ENCODE measurements at places on chromosomes 3 and 15. TPM values are rescaled to one million over a fixed set of nuclear protein-coding genes. Genes with fewer than 3 reads are reported as not detected.

Gene IQCH
- total RNA-seq: 1.8 TPM

DNA sequence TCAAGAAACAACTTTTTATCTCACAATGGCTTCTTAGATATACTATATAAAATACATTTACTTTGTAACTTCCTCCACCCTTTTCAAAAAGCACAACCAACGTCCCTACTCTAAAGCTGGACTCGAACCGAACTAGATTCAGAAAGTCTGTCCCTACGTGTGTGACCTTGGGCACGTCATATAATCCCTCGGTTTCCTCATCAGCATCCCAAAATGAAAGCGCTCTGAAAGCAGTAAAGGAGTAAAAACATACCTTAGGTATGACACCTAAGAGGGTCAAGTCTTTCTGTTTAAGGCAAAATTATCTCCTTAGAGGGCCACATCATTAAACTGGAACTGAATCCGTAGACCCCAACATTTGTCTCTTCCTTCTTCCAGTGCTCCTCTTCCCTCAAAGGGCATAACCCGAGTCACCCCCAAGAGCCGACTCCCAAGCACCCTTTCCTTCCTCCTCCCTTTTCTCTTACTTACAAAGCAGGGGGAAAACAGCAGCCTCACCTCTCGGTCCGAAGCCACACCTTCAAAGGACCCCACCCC, 663 bp downstream of the PDCD10 start:
- no peak for DNase-seq

Gene PARP14
- 57.7 TPM for total RNA-seq

GRCh38 chr3:6262010-6262409, 598.9 kb upstream of the GRM7 start:
- no peak for DNase-seq

DNA sequence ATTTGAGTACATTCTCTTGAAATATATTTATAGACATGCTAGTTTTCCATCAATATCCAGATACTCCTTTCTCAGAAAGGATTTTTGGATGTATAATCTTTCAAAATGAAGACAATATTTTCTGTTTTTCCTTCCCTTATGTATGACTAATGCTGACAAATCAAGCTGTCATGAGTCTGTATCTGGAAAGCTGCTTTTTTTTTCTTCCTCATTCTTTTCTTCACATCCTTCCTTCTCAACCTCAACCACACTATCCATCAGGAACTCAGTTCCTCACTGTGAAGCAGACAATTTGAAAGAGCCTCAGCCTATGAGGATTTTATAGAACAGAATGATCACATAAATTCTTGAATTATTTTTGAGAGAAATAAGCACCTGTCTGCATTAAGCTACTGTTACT, 335.9 kb upstream of the EPHA6 start:
- DNase-seq: no peak

GRCh38 chr15:88309363-88309762, 52.8 kb upstream of the NTRK3 start:
- no peak for DNase-seq

- no peak for DNase-seq
These were observed 325.0 kb downstream of the OTOL1 start for GRCh38 chr3:161821591-161821990.

- DNase-seq: no peak
These were observed 10.2 kb upstream of the KLF15 start for GRCh38 chr3:126367316-126367805.

DNA sequence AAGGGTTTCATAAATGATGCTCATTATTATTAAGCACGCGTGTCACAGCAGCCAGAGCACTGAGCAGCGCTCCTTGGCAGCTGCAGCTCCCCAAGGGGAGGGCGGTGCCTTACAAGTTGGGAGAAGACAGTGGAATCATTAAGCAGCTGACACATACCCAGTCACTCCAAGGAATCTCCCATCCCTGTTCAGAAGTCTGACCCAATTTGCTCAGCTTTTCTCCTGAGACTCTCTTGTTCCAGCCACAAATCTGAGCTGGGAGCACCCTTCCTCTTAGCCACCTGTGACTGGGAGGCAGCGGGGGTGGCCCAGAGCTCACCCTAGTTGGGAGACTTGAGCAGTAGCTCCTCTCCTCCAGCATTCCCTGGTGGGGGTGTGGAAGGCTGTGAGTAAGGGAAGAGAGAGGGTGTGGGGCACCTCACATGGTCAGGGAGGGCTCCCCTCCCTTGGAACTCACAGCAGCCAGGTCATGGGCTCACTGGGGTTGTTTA, 64.3 kb downstream of the DUT start:
- DNase-seq: no peak

GRCh38 chr3:100368441-100368840, 32.4 kb downstream of the TOMM70 start:
- DNase-seq: no peak

Gene KLHL40
- total RNA-seq: 0.14 TPM

- DNase-seq: no peak
These were observed 161.6 kb downstream of the GAP43 start for GRCh38 chr3:115784739-115785536.

Gene IGSF11
- total RNA-seq: 0.42 TPM

Gene SPTBN5
- total RNA-seq: 0.57 TPM

GRCh38 chr3:87488765-87489164, 212.4 kb upstream of the POU1F1 start:
- no peak for DNase-seq

DNA sequence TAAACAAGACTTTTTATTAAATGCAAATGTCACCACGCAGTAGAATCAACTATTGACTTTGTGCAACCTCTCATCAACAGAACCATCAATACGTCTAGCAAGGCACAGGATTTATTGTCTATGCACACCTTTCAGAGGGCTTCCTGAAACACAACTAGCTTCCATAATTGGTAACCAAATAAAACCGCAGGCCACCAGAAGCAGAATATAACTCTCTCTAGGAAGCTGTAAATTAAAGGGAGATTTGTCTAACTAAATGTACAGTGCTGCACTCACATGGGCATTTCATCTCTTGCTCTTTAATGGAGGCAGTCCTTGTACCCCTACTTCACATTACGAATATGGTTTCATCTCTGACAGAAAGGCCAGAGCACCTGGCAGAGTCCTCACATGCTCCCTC, 93.0 kb downstream of the FHIT start:
- DNase-seq: no peak

DNA sequence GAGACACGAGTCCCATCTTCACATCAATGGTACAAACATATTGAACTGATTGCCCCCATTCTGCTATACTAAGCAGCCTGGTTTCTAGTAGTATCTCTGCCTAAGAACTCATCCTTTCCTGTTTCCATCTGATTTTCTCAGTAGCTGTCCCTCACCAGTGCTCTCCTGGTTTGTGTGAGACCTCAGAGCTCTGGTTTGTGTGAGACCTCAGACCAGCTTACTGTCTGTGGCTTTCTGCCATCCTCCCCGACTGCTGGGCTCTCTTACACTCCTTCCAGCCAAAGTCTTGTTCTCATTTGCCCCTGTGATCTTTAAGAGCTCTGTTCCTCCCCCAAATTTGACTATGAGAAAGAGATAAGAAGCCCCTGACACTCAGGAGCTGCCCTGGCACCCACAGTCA, 41.1 kb upstream of the NEDD4 start:
- DNase-seq: no peak

DNA sequence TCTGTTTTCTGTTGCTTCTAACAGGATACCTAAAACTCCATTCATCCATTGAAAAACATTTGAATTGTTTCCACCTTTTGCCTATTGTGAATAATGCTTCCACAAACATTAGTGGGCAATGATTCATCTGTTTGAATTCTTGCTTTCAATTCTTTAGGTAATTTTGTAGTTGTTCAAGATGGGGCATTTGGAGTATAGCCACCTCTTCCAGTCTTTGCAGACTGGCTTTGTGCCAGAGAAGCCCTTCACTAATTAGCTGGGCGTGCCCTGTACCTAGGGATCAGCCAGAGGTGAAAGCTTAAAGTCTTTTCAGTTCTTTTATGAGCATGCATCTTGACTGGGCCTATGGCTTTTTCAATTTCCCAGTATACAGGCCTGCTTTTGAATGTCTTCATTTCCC, 10.9 kb downstream of the RTP1 start:
- no peak for DNase-seq

Gene FRMD5
- 0.09 TPM for total RNA-seq

- no peak for DNase-seq
These were observed 30.4 kb downstream of the GRIP2 start for GRCh38 chr3:14509796-14510100.

GRCh38 chr3:25870452-25870851, 80.6 kb downstream of the OXSM start:
- DNase-seq: no peak

DNA sequence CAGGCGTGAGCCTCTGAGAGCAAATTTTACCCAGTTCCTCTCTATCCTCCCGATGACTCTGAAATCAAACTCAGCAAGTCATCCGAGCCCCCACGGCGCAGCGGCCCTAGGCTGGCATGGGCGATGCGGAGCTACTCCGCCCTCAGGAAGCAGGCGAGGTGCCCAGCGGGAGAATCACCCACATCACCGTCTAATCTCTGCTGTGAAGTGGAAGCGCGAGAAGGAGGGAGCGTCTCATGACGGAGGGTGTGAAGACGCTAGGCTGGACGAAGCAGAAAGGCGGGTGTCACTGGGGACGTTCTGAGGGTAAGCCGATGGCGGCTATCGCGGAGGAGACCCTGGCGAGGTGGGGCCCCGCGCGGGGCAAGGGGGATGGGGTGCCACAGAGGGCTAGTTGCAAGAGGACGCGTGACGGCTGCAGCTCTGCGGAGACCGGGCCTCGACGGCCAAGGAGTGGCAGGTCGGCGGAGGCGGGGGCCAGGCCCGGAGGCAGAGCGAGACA, 9.1 kb upstream of the GNAI2 start:
- no peak for DNase-seq

DNA sequence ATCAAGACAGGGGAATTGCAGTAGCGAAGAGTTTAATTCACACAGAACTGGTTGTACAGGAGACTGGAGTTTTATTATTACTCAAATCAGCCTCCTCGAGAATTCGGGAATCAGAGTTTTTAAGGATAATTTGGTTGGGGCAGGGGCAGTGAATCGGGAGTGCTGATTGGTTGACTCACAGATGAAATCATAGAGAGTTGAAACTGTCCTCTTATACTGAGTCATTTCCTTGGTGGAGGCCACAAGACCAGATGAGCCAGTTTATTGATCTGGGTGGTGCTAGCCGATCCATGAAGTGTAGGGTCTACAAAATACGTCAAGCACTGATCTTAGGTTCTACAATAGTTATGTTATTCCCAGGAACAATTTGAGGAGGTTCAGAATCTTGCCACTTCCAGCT, 5.3 kb upstream of the ZNF770 start:
- no peak for DNase-seq

DNA sequence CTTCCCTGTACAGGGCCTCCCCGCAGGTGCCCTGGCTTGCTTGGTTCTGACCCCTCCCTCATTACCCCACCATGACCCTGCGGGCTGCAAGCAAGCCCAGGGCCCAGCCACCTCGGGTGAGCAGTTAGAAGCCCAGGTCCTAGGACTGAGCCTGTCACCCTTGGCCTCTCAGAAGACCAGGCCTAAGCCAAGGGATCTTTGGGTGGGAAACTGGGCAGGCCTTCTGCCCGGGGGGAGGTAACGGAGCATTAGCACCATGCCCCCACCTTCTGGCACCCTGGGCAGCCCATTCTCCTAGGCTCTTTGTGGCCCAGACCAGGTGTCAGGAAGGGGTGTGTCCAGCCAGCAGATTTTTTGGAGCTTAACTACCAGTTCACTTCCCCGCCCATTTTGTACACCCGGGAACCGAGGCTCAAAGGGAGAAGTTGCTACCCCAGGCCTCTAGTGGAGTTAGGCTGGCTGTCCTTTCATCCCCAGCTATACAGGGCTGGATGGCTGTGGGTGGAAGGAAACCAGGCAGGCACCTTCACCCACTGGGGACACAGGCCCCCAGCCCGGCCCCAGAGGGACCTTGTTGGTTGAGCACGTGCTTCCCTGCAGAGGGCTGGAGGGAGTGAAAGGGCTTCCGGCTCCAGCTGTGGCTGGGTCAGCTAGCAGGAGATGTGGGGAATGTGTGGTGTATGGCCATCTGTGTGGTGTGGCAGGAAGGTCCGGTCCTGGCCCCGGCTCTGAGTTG, 1.4 kb downstream of the CSK start:
- no peak for DNase-seq

Gene FANCI
- total RNA-seq: 55.1 TPM

Gene SNX22
- 9.4 TPM for total RNA-seq

Gene HYAL1
- 0.09 TPM for total RNA-seq

Gene SPATA12
- 0.05 TPM for total RNA-seq

Gene LARP6
- 6.3 TPM for total RNA-seq

DNA sequence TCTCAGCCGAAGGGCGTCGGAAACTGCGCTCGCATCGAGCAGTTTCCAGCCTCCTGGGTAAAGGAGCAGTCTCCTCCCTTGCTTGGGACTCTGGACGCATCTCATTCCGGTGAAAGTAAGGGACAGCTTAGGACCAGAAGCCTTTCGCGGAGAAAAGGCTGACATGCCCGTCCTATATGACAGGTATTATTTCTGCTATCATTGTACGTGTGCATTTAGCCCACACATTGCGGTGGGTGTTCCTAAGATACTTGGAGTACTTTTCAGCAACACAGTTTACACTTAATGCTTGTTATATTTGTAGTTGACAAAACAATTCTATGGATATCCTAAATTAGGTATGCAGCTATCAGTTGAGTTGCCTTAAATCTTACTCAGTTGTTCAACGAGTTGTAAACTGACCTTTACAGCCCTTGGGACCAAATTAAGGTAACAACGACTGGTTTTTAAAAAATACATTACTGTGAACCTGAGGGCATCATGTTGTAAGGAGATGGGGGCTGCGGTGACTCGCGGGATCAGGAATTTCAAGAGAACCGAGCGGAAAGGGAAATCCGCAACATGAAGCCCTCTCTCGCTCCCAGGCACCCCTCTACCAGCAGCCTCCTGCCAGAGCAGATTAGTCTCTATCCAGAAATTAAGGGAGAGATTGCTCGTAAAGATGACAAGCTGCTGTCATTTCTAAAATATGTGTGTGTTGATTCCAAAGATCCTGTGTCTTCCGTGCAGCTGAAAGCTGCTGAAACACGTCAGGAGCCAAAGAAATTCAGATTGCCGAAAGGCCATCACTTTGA, 632 bp upstream of the COPS2 start:
- DNase-seq: peak; percentile 34

DNA sequence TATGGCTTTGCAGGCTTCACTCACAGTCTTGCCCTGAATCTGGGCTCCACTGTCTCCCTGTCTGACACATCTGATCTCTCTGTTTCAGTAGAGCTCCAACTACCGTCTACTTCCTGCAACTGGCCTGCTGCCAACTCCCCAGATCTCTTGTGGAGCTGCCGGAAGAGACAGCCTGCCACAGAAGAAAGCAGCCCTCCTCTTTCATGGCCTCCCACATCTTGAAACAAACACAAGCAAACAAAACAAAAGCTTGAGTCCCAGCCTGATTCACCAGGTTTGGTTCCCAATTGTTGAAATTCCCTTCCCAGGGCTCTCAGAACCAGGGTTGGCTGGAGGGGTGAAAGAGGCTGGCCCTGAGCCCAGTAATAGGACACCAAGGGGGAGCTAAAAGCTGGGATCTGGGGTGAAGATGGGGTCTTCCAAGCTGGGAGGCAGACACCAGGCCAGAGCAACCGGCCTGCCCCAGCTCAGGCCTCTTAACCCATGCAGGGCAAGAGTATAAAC, 55.3 kb upstream of the CA12 start:
- DNase-seq: peak; percentile 69

Gene ACTRT3
- 1.0 TPM for total RNA-seq

All from thymus (tissue), 14 donors.